CD8-positive, alpha-beta T cell (primary cell): ENCODE measurements at places on chromosomes 7 and 10.

- no peak for DNase-seq
Measured at GRCh38 chr10:22618078-22618785, 96.1 kb downstream of the PIP4K2A start.

DNA sequence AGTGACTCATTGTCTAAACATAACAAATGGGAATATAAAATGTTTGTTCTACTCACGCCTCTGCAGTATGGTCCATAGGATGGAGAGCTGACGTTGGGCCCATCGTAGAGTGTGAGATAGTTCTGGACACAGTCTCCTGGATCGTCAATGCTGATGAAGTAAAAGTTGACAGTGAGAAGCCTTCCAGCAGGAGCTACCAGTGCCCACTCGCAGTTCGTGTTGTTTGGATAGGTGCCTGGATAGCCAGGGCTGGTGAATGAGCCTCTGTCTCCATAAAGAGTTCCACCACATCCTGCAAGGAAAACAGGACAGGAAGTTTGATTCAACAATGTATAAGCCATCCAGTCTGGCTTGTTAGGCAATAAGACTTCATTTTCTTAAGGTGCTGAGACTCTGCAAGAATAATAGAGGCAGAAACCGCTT is 79.6 kb downstream of the OR13A1 start:
- DNase-seq: no peak

DNA sequence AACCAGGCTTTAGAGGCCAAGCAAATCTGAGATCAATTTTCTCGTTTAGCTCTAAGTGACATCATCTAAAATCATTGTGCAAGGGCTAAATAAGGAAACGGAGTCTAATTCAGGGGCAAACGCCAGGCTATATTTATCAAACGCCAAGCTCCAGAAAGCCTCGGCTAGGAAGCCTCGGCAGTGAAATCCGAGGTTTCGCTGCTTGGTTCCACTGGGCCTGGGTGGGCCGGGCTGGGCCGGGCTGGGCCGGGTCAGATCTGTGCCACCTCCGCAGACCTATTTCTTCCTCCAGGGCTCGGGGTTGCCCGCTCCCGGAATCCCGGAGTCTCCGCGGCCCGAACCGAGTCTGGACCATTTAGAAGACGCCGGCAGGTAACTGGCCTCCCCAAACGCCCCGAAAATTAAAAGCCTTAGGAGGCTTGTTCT is 459 bp upstream of the FEZF1 start:
- no peak for DNase-seq

GRCh38 chr10:34808801-34809745 is 6.0 kb downstream of the PARD3 start:
- DNase-seq: no peak

DNA sequence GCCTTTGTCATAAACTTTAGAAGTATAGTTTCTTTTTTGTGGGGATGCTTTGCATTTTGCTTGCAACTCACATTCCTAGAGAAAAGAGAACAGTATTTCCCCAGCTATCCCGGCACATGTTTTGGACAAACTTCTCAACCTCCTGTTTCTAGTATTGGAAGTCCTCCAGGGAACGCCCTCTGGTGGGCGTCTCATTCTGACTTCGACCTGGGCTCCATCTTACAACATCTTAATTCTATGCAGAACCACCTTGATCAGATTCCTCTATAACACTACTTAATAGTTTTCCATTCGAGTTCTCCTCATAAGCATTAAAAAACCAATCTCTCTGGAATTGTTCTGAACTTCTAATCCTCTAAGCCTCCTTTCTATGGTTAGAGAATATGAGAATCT is 139.5 kb upstream of the FZD8 start:
- no peak for DNase-seq

DNA sequence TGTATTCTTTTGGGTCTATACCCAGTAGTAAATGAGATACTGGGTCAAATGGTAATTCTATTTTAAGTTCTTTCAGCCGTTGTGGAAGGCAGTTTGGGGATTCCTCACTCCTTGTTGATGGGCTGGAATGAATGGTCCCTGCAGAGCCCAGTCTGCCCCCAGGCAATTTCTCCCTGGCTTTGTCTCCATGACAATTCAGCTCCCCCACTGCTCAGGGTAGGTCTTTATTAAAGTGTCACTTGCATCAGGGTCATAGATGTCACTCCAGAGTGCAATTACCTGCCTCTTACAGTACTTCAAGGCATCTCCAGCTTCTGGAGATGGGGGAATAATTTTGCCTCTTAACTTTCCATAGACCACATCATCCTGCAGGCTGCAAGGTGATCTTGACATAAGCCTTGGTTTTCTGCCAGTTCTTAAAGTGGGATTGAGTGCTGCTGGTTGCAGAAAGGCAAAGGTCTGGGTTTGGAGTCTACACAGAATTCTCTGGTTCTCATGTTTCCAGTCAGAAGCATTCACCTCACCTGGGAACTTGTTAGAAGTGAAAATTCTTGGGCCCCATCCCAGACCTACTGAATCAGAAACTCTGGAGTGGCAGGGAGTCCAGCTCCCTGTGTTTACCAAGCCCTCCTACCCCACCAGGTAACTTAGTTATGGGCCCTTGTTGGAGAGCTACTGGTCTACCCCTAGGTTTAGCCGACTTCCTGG is 442.4 kb downstream of the GALNT17 start:
- DNase-seq: no peak

GRCh38 chr7:49781996-49782395 is 8.6 kb downstream of the VWC2 start:
- no peak for DNase-seq

- no peak for DNase-seq
Measured at GRCh38 chr10:103534621-103535498, 41.4 kb downstream of the NEURL1 start.

DNA sequence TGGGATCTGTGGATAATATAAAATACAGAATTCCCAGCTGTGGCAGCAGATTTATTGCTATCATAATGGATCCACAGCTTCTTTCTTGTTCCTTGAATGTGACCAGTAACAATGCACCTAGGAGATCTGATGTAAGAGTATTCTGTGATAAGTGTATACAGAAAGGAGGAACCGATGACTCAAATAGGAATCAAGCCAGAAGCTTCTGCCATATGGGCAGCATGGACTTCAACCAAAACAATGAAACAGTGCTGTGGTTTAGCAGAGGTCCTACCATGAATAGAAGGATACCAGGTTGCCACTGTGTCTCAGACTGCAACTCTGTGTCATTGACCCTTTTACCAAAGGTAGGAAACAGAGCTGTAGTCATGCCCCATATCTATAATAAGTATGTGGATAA is 81.8 kb downstream of the PTPRZ1 start:
- no peak for DNase-seq

DNA sequence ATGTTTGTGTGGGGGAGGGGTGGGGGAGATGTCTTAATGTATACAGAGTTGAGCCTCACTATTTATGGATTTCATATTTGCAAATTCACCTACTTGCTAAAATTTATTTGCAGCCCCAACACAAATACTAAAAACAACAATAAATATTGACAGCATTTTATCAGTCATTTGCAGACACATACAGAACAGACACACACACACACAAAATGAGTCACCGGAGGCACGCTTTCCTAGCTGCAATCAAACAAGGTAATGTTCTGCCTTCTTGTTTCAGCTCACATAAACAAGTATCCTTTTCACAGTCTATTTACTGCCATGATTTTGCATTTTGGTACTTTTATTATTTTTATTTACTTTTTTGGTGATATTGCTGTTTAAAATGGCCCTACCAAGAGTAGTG is 88.5 kb downstream of the IPMK start:
- no peak for DNase-seq

DNA sequence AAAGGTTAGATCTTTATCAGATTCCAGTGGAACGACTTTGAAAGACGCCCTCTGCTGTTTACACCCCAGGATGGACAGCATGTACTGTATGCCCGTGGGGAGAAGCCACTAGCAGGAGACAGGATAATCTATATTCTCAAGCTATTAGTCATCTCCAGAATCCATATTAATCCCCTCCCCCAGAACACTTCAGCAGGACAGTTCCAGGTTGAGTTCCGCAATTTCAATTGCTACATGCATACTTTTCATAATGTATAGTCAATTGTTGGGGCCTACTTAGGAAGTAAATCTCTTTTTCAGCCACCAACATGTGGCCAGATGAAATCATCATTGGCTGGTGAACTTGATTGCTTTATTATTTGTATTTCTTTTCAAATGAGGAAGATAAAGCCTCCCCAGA is 313.1 kb upstream of the SMIM30 start:
- no peak for DNase-seq

DNA sequence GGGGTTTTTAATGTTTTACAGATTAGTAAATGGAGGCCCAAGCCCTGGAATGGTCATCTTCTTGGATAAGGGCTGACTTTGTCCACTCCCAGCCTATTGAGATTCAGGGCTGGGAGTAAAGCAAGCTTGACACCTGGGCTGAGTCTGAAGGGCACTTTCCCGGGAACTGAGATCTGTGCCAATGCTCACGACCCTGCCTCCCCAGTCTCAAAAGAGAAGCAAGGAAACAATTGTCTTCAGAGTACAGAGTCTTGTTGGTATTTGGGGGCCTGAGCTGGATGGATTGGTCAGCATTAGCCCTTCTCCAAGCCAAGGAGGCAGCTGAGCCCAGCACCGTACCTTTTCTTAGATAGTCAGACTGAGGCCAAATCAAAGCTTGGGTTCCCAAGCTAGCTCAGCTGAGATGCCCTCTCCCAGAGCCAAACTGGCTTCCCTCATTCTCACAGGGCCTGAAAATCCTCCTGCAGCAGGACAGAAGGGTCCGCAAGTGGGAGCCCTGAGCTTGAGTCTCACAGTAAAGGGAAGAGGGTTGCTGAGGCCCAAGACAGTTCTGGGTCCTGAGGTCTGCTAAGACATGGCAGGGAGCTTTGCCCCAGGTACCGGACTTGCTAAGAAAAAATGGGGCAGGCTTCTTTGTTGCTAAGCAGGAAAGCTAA is 3.7 kb downstream of the DDIT4 start:
- DNase-seq: no peak

GRCh38 chr10:131570716-131571307 is 259.3 kb upstream of the TCERG1L start:
- DNase-seq: no peak

DNA sequence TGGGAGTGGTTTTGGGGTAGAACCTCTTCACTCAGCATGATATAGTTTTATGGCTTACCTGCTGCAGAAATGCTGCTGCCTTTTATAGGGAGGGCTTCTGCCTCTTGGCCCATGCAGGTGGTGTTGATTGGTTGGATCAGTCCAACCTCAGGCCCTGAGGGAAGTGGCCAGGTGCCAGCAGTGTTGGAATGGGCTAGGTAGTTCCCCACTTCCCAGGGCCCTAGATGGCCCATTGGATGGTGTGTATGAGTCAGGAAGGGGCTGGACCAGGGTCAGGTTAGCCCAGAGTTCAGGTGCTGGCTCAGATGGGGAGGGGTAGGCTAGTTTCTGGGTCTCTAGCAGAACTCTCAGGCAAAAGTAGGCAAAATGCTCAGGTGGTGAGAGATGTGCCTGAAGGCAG is 455.5 kb downstream of the CCSER2 start:
- DNase-seq: no peak

- peak; percentile 19 for DNase-seq
Measured at GRCh38 chr10:50511492-50512213, 112.1 kb downstream of the SGMS1 start.

GRCh38 chr10:71774916-71775702 is 1.8 kb upstream of the VSIR start:
- DNase-seq: peak; percentile 45

- DNase-seq: no peak
Measured at GRCh38 chr10:86708068-86708782, 39.9 kb downstream of the LDB3 start.

DNA sequence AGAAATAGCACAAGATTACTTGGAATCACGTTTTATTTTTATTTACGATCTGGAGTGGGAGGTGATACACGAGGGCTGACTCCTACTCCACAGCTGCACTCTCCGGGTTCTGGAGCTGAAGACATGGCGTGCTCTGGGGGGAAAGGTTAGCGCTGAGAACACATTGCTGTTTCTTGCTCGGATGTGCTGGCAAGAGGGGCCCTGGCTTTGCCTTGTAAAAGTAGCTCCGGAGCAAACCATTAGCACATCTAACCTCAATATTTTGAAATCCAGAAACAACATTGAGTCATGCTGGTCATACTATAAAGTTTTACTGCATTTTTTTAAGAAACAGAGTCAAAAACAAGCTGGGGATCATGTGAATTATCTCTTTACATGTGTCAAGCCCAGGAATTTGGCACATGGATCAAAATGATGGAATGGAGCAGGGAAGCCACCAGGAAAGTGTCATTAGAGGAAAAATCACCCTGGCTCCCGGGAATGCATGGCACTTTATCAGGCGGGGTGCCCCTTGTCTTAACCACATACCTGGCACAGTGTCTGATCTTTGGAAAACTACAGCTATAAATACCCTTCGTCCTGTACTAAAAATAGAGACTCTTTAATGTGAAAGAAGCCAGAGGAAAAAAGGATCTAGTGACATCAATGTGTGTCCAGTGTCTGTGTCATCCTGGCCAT is 31.6 kb upstream of the LYZL1 start:
- no peak for DNase-seq

GRCh38 chr7:47516985-47517600 is 64.8 kb downstream of the TNS3 start:
- DNase-seq: no peak

DNA sequence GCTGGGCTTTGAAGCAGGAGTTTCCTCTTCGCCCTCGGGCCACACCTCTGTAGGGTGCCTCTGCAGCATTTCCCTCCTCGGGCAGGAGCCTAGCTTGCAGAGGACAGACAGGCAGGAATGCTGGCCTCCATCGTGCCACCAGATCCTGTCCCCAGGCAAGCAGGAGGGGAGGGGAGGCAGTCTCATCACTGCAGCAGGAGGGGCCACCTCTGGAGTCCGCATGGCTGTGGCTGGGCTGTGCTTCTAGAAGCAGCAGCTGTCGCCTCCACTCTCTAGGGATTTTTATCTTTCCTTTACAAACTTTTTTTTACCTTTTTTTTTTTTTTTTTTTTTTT is 181.4 kb downstream of the CUX1 start:
- DNase-seq: no peak

DNA sequence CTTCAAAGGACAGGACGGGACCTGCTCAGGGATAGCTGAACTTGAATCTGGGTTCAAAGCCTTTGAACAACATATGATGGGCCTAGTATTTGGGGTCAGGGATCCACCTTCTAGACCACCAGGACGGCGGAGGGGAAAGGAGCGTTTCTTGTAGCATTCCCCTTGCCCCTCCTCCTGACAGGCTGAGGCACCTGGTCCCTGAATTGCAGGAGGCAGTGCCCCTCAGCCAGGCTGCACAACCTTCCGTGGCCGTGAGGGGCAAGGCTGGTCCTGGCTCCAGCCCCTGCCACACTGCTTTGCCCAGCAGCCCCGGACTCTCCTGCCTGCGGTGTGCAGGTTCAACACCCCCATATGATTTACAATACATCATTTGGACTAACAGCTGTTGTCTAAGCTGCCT is 58.1 kb downstream of the INSIG1 start:
- no peak for DNase-seq
